ENCODE measurements at places on chromosomes 6 and 20.

DNA sequence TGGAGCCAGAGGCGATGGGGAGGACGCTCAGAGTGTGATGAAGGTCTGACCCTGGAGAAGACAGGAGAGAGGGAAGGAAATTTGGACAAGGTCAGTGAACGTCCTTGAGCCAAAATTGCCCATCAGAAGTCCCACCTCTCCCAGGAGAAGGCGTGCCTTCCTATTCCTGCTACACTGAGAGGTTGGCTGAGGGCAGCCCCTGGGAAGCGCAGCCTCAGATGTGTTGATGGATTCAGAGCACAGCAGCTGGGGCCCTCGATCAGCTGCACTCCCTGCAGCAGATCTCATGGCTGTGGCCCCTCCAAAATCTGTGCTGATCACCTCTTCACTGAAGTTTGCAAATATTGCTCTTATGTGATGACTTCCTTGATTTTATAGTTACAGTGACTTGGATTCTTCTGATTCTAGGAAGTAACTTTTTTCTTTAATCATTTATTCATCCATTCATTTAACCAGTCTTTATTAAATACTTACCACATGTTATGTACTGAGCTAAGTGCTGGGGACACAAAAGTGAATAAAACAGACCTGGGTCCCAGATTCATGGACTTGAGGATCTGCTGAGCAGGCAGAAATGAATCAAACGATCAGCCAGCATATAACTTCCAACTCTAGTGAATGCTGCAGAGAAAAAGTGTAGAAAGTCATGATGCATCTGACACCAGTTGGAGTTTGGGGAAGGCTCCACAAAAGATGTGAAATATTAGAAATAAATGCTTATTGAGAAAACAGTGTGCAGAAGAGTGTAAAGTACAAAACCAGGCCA, 69.6 kb upstream of the ARMC2 start:
- DNase-seq = no peak

- DNase-seq = no peak
These were observed 400.8 kb upstream of the HSF2 start for GRCh38 chr6:121998631-121999030.

DNA sequence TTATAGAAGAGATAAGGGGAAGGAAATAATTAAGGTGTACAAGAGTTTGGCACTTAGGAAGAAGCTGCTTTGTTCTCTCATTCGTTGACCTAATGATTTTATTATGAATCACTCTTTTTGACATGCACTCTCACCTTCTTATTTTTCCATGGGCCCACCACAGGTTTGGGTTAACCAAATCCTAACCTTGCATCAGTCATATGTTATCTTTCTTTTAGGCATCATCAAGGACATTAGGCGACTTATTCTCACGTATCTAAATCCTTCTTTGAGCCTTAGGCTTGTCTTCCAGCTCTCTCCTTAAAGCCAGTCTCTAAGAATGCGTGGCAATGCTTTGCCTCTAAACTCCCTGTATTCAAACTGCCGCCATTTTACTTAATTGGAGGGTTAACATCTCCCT, 58.3 kb downstream of the TNFRSF21 start:
- no peak for DNase-seq

GRCh38 chr20:17228624-17229061, 1.8 kb downstream of the PCSK2 start:
- peak; percentile 12 for DNase-seq

GRCh38 chr20:22801528-22801927, 217.2 kb upstream of the FOXA2 start:
- no peak for DNase-seq

DNA sequence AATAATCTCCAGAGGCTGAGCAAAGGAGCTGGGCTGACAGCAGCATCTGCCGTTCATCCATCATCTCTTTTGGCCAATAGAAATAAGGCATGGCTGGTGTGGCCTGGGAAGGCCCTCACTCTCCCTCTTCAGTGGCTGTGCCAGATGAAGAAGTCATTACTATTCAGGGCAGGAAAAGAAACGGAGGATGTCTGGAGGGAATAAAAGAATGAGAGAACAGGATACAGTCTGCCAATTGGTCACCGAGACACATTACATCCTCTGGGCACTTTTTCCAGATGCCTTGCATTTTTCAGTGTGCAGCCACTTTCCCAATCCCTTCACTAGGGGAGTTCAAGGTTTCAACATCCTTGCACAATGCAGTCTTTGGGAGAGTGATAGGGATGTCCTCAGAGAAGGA, 32.2 kb upstream of the VGLL2 start:
- DNase-seq = no peak

GRCh38 chr6:52261229-52261628, 16.9 kb upstream of the IL17F start:
- no peak for DNase-seq

DNA sequence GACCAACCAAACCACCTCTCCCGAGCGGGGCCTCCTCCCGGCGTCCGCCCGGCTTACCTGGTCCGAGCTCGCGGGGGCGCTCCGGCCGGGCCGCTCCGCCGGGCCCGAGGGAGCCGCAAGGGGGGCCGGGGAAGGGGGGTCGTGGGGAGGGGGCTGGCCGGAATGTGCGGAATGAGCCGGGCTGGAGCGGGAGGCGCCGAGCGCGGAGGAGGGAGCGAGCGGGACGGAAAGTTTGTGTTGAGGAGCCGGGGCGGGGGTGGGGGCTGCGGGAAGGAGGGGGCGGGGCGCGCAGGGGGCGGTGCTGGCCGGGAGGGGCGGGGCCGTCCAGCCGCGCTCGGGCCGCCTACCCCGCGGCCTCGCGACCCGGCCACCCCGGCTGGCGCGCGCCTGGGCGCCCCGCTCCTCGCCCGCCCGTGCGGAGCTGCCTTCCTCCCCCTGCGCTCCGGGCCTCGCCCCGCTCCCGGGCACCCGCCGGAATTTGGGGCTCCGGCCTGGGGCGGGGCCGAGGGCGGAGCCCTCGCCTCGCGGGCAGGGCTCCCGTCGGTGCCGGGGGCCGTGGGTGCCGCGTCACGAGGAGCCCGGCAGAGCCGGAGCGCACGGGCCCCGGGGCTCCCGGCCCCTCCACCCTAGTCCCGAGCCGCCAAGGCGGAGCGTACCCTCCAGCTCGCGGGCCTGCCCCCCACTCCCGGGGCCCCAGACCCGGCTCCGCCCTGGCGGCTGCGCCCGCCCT, at the start of gene TEAD3:
Gene TEAD3 (minus strand): TSS at position 239 of the 730 bp plus-strand sequence.
- DNase-seq = peak; percentile 69

DNA sequence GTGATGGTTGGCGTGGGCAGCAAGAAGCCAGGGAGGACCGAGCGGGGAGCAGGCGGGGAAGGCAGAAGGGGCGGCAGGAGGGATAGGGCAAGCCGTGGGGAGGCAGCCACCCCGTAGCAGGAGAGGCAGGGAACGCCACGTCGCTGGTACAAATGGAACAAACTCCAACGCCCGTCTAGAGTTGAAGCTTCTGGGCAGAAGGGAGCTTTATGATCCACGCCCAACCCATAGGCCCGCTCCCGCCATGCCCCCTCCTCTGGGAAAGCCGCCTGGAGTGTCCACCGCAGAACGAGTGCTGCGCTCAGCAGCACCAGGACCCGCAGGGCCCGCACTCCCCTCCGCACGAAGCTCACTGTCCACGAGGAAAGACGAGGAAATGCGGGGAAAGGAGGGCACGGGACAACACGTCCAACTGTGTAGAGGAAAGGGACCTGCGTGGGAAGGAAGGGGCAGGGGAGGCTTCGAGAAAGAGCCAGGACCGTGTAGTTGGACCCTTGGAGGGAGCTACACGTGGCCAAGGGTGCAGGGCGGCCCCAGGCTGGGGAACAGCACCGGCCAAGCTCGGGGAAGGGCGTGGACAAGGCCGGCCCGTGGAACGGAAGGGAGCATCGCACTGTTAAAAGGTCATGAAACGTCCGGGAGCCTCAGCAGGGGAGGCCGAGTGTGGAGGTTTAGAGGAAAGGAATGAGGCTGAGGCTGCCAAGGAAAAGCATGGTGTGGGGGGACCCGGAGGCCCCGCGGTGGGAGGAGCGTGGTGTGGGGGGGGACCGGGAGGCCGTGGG, 204.0 kb downstream of the DLL1 start:
- no peak for DNase-seq
